ENCODE measurements at places on chromosomes 4 and X.
A peak's percentile ranks its signal among the peaks of the same experiment; 100 is the strongest.

DNA sequence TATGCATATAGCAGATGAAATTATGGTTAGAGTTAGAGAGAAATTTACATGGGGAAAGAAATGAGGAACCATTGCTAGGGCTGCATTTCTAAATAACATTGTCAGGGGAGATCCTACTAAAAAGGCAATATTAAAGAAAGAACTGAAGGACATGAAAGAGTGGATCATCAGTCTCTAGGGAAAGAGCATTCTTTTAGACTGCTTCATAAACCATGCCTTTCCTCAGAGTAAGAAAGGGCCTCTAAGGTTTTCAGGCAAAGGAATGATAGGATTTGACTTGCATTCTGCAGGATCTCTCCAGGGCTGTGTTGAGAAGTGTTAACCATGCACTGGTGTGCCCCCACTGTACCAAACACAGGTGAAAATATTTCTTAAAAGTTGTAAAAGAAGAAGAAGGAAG lies 385.4 kb upstream of the MAD2L1 start:
- DNase-seq, result no peak

- DNase-seq, result no peak
These were observed 42.1 kb upstream of the USP46 start for GRCh38 chr4:52701207-52701606.

- DNase-seq, result no peak
These were observed 254.6 kb upstream of the KCNIP4 start for GRCh38 chr4:22202975-22203710.

GRCh38 chrX:6456196-6456595 lies 78.7 kb downstream of the VCX3A start:
- DNase-seq, result no peak

- no peak for DNase-seq
These were observed 6.8 kb upstream of the RRAGB start for GRCh38 chrX:55710701-55711100.

GRCh38 chr4:168536448-168536847 lies 39.6 kb downstream of the PALLD start:
- no peak for DNase-seq

- DNase-seq, result no peak
These were observed 99.5 kb downstream of the FRMPD4 start for GRCh38 chrX:12237771-12238170.

- DNase-seq, result no peak
These were observed 57.4 kb downstream of the FAT1 start for GRCh38 chr4:186666252-186666651.

- DNase-seq, result no peak
These were observed 434.8 kb upstream of the CT83 start for GRCh38 chrX:116897526-116897925.

DNA sequence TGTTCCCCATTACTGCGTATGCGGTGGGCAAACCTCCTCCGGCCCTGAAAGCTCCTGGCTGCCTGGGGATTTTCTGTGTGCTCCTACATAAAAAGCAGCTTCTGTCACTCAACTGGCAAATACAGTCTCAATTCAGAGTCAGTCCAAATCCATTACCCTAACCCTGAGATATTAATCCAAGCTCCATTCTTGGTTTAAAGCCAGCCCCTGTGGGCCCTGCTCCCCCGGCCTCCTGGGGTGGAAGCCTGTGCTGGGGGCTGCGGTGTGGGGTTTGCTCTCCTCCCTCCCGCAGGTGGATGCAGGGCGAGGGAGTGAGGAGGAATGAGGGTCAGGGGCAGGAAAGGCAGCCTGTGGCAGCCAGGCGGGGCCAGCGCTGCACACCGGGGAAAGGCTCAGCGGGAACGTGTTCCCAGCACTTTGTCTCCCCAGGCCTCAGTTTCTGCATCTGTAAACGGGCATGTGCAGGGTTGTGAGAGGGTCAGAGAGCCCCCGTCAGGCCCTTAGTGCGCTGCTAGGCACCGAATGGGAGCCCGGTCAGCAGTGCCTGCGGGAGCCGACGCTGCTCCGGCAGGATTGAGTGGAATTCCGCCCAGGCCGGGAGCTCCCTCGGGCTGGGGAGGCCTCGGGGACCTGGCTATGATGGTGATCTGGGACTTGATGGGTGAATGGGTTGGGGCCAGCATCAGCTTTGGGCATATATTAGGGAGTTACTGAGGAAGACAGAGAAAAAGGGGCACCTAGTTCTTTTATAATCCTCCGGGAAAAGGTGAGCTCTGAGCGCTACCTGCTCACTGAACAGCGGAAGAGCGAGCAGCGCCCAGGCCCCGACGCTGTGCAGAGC lies 6.3 kb upstream of the RGS12 start:
- peak; percentile 90 for DNase-seq

GRCh38 chr4:143243041-143243440 lies 58.3 kb downstream of the USP38 start:
- DNase-seq, result no peak

DNA sequence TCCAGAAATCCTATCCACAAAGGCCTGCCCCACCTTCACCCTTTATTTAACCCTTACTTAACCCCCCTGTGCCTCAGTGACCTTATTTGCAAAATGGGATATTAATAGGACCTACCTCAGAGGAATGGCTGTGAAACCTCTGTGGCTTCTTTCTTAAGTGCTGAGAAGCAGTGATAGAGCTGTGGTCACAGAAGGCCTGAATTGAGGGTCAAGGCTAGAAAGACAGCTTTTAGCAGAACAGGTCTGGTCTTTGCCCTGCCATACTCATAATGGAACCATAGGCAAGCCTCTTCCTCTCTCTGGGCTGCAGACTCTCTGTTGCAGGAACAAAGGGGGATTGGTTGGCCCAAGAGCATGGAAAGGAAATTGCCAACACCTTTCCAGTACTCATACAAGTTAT lies 63.5 kb upstream of the MAMLD1 start:
- no peak for DNase-seq

DNA sequence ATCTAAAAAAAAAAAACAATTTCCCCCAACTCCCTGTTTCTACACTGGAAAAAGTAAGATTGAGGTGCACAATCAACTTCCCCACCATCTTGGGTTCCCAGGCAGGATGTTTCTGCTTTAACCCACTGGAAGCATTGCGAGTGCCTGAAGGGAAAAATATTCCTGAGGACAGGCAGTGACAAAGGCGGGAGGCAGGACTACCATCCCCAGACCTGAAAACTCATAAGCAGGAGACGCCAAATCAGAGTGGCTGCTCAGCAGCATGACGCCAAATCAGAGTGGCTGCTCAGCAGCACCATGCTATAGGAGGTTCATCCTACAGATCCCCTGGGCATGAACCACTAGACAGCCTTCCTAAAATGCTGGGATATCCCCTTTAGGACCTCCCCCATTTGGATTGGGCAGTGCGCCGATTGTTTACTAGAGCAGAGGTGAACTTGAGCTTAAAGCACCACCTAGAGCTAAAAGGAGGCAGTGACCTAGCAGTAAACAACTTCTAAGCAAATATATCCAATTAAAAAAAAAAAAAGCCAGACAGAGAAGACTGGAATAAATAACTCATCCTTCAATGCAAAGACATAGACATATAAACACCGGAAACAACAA lies 35.0 kb upstream of the GK start:
- no peak for DNase-seq

DNA sequence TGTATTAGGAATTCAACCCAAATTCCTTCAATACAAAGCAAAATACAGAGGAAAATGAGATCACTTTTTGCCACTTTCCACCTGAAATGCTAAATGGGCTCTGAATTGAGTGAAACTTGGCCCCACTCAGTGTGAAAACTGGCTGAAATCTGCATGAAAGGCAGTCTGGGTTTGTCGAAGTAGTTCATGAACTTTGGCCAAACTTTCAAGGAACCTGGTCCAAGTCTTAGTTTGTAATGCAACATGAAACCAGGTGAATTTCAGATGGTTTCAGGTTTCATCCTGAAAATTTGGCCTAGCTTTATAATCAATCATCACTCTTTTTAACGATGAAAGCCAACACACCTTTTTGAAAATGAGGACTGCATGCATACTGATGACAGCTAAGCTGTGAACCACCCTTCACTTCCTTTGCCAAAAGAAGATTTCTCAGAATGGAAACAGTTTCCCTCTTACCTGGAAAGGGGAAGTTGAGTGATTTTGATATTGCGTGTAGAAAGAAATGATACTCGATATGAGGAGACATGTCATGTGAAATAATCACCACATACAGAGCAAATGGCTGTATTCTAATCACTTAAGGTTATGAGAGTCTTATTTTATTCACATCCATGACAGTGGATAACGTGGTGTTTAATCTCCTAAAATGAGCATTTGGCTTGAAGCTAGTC lies 209.9 kb upstream of the ETNPPL start:
- no peak for DNase-seq

DNA sequence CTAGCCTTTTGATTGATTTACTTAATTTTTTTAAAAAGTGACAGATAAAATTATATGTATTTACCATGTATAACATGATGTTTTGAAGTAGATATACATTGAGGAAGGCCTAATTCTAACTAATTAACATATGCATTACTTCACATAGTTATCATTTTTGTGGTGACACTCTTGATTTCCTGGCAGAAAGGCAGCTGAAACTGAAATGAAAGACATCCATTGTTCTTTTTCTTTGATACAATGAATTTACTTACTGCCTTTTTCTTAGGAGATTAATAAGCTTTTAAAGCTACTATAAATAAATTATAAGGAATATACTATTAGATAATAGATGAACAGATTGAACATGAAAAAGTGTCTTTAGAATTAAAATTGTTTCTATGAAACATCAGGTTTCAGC lies 26.7 kb downstream of the ANKRD50 start:
- no peak for DNase-seq

DNA sequence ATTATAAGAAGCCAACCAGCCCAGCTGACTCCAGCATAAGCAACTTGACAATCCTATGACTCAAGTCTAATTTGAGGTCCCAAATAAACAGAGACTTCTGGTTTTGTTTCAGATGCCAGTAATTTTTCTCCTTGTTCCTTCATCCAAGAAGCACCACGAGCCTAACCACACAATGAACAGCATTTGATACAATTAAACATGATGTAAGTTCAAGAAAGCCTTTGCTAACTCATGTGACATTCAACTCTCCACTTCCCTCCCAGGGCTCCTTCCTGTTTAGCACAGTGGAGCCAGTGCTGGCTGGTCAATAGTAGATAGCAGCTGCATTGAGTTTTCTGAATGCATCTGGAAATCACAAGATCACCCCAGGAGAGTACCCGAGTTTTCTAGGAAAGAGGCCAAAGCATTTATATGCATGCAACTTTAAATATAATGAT lies 206.3 kb downstream of the ARHGAP24 start:
- DNase-seq, result no peak

DNA sequence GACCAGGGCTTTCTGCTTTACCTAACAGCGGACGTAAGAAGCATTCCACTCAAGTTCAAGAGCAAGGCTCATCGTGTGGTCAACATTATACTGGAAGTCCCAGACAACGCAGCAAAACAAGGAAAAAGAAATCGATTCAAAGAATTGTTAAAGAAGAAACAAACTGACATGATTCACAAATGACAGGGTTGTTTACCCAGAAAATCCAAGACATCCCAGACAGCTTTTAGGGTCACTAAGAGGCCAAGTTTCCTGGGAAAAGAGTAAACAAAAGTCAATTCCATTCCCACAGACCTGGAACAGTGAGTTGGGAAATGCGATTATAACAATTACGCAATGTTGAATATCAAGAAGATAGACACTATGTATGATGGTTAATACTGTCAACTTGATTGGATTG lies 21.5 kb upstream of the HTRA3 start:
- DNase-seq, result no peak

- DNase-seq, result peak; percentile 76
These were observed 11.8 kb upstream of the SPON2 start for GRCh38 chr4:1183985-1184773.

DNA sequence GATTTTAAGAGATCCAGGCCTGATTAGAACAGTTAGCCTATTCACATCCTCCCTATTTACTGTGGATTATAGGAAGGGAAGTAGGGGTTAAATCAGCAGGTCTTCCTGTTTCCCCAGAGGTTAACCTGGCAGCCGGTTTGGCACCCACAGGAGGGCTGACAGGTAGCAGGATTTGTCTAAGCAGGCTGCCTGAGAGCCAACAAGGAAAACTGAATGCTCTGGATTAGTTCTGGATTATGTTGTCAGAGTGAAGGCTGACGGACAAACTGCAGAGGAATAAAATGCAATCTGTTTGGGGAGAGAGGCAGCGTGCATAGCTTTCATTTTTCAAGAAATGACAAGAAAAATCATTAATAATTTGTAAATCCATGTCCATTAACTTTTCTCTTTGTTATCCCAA lies 397.1 kb upstream of the FAM241A start:
- DNase-seq, result no peak

DNA sequence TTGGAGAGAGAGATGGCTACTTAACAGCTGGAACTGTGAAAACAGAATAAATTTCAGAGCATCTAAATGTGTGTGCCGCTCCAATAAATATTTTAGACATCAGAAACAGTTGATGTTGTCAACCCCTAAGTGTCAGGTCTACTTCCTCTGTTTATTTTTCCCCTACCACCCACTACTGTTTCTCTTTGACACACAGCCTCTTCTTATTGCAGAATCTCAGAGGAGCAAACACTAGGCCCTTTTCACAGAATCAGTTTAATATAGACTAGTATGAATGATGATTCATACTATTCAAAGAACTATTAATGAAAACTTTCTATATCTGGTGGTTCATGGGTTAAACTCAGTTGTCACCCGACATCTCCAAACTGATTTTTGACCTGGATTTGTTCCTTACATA lies 33.9 kb downstream of the NAA11 start:
- peak; percentile 18 for DNase-seq

GRCh38 chrX:9955506-9955905 lies 11.7 kb upstream of the CLDN34 start:
- DNase-seq, result no peak

DNA sequence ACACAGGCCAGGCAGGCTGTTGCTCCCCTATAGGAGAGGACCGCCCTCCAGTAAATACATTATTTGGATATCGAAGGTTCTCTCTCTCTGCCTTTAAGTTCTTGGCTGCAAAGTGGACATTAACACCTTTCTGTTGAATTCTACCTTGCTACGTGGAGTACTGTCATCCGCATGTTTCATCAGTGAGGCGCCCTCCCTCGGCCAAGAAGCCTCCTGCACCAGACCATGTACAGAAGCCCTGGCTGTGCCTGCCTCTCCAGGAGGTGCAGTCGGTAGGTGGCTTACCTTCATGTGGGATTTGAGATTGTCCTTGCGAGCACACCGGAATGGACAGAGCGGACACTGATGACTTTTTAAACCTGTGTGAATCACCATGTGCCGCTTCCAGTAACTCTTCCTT lies 46.7 kb downstream of the ZNF827 start:
- no peak for DNase-seq

DNA sequence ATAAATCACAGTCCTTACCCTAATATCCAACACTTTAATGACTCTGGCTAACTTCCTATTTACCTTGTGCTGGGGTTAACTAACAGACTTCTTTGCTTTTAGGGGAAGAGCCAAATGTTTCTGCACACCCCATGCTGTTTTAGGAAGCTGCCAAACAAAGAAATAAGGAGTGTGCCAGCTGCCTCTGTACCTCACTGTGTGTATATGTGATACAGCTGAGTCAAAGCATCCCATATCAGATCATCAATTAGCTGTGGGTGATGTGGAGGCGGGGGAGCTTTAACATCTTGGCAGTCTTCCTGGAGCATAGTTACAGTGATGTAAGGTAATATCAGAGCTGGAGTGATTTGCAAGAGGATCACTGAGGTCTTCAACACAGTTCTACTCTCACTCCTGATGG lies 95.4 kb downstream of the COL25A1 start:
- DNase-seq, result no peak
